BJ (cell line): ENCODE measurements at places on chromosomes 5 and 9. TPM values are rescaled to one million over a fixed set of nuclear protein-coding genes. Genes with fewer than 3 reads are reported as not detected.

ENTPD2 gene
- polyA plus RNA-seq: not detected in 2 replicates

PCDHB8 gene
- 0.11 and 0.17 TPM in 2 replicates for polyA plus RNA-seq

PCDHA5 gene
- not detected in 2 replicates for polyA plus RNA-seq

ANKRD34B gene
- not detected in 2 replicates for polyA plus RNA-seq

TRIM36 gene
- polyA plus RNA-seq: 0.15 and 0.20 TPM in 2 replicates

NIPAL4 gene
- 2.2 and 4.4 TPM in 2 replicates for polyA plus RNA-seq

COL23A1 gene
- polyA plus RNA-seq: not detected in 2 replicates

TNFSF8 gene
- polyA plus RNA-seq: not detected in 2 replicates

ADAMTS2 gene
- 80.0 and 129 TPM in 2 replicates for polyA plus RNA-seq

CYLC2 gene
- polyA plus RNA-seq: not detected in 2 replicates

SAXO1 gene
- polyA plus RNA-seq: not detected in 2 replicates

TEX53 gene
- not detected in 2 replicates for polyA plus RNA-seq

C5orf46 gene
- polyA plus RNA-seq: 13.4 and 19.6 TPM in 2 replicates

CCL27 gene
- 0.11 and 0.12 TPM in 2 replicates for polyA plus RNA-seq

ADCY2 gene
- polyA plus RNA-seq: not detected in 2 replicates

CXXC5 gene
- polyA plus RNA-seq: 36.5 and 50.4 TPM in 2 replicates

GALNT12 gene
- 4.2 and 4.8 TPM in 2 replicates for polyA plus RNA-seq

C9orf50 gene
- polyA plus RNA-seq: 0.20 and 0.21 TPM in 2 replicates

PDE6A gene
- not detected in 2 replicates for polyA plus RNA-seq

TLN1 gene
- polyA plus RNA-seq: 215 and 399 TPM in 2 replicates

PIP5KL1 gene
- polyA plus RNA-seq: 1.9 and 2.3 TPM in 2 replicates
